ENCODE measurements at places on chromosomes 2 and 18. TPM values are rescaled to one million over a fixed set of nuclear protein-coding genes. Genes with fewer than 3 reads are reported as not detected.

- H3K4me3 ChIP-seq, result no peak overlapping the region
- no peaks in the 10 kb centered on the region for H3K27me3 ChIP-seq
- H3K4me1 ChIP-seq, result no peaks in the 10 kb centered on the region
- no peaks in the 10 kb centered on the region for H3K36me3 ChIP-seq
- DNase-seq, result no peak
Measured at GRCh38 chr2:104547221-104547620, 306.7 kb upstream of the POU3F3 start.

Gene MAP3K19
- total RNA-seq, result not detected

Gene MAPRE2
- 9.3 TPM for total RNA-seq

GRCh38 chr18:7635948-7636347 lies 68.8 kb downstream of the PTPRM start:
- H3K27me3 ChIP-seq, result no peaks in the 10 kb centered on the region
- H3K36me3 ChIP-seq, result no peaks in the 10 kb centered on the region
- H3K4me3 ChIP-seq, result no peak overlapping the region
- H3K27ac ChIP-seq, result no peak overlapping the region
- no peak for DNase-seq
- H3K4me1 ChIP-seq, result peaks cover 45% of the 10 kb centered on the region

GRCh38 chr2:218397820-218398436 lies 1.7 kb upstream of the CTDSP1 start:
- no peaks in the 10 kb centered on the region for H3K36me3 ChIP-seq
- H3K4me1 ChIP-seq, result peaks cover 15% of the 10 kb centered on the region
- peak overlapping the region; percentile 77 for H3K4me3 ChIP-seq
- H3K27ac ChIP-seq, result peak overlapping the region; percentile 98
- H3K27me3 ChIP-seq, result no peaks in the 10 kb centered on the region
- peak; percentile 90 for DNase-seq

DNA sequence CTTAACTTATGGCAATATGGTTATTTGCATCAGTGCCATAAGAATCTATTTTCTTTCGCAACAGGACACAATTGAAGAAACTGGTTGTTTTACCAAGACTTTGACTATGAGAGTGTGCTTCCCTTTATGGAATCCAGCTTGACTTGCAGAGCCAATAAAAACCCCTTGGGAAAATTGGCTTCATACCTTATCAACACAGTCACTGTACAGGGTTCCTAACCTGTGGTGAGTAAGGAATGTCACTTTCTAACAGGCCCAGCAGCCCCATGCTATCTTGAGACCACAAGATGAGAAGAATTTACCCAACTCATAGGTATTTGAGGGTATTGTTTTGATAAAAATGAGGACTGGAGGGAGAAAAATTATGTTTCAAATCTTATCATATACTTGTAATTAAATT lies 418.5 kb upstream of the MAP2 start:
- no peak overlapping the region for H3K27ac ChIP-seq
- H3K4me3 ChIP-seq, result no peak overlapping the region
- H3K4me1 ChIP-seq, result peaks cover 9% of the 10 kb centered on the region
- DNase-seq, result no peak

Gene DSEL
- 0.18 TPM for total RNA-seq

Gene SPC25
- total RNA-seq, result 32.6 TPM

GRCh38 chr2:234249873-234250272 lies 199.4 kb downstream of the SPP2 start:
- DNase-seq, result no peak
- no peaks in the 10 kb centered on the region for H3K27me3 ChIP-seq
- H3K27ac ChIP-seq, result peak overlapping the region; percentile 53
- H3K4me1 ChIP-seq, result peaks cover 29% of the 10 kb centered on the region
- no peaks in the 10 kb centered on the region for H3K36me3 ChIP-seq

DNA sequence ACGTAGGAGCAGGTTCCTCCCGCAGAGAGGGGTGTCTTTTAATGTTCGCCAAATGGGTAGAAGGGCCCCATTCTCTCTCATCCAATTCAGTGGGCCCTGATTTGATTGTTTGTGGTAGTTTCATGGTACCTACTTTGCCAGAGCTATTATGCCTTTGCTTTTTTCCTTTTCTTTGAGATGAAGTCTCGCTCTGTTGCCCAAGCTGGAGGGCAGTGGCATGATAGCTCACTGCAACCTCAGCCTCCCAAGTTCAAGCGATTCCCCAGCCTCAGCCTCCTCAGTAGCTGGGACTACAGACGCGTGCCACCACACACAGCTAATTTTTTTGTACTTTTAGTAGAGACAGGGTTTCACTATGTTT lies 59.7 kb downstream of the DDX1 start:
- H3K4me1 ChIP-seq, result no peaks in the 10 kb centered on the region
- no peak overlapping the region for H3K4me3 ChIP-seq
- H3K27me3 ChIP-seq, result no peaks in the 10 kb centered on the region
- no peak overlapping the region for H3K27ac ChIP-seq

DNA sequence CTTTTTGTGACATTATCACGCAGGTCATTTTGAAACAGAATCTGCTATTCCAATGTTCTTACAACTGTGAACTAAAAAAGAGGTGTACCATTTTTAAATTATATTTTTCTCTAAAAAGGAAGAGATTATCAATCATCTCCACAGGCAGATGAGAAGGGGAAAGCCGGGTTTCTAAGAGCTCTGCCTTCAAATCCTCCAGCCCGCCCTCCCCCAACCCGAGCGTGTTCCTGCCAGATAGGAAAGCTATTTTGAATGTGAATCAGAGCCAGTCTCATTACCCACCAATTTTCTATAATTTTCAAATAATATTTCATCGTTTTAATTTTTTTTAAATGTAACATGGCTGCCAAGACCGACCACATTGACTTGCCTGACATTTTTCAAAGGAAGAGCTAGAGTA lies 65.9 kb downstream of the KCNF1 start:
- no peak overlapping the region for H3K4me3 ChIP-seq
- H3K27ac ChIP-seq, result no peak overlapping the region
- no peak for DNase-seq
- H3K36me3 ChIP-seq, result no peaks in the 10 kb centered on the region
- no peaks in the 10 kb centered on the region for H3K4me1 ChIP-seq
- no peaks in the 10 kb centered on the region for H3K27me3 ChIP-seq

DNA sequence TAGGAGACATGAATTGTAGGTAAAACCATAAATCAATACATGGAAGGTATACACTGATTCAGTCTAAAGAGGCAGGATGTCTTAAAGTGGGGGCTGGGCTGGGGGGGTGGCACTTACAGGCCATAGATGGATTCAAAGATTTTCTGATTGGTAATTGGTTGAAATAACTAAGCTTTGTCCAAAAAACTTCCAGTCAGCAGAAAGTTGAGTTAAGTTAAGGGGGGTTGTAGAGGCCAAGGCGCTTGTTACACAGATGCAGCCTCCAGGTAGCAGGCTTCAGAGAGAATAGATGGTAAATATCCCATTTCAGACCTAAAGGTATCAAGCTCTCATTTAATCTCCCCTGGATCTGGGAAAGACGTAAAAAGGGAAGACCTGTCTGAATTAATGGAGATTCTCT lies 233.6 kb upstream of the NRXN1 start:
- no peak for DNase-seq
- no peaks in the 10 kb centered on the region for H3K36me3 ChIP-seq
- H3K27me3 ChIP-seq, result no peaks in the 10 kb centered on the region
- no peaks in the 10 kb centered on the region for H3K4me1 ChIP-seq

- H3K4me1 ChIP-seq, result no peaks in the 10 kb centered on the region
- no peak overlapping the region for H3K27ac ChIP-seq
- no peaks in the 10 kb centered on the region for H3K27me3 ChIP-seq
- H3K36me3 ChIP-seq, result no peaks in the 10 kb centered on the region
- no peak for DNase-seq
Measured at GRCh38 chr2:94763318-94763717, 107.9 kb upstream of the TEKT4 start.

DNA sequence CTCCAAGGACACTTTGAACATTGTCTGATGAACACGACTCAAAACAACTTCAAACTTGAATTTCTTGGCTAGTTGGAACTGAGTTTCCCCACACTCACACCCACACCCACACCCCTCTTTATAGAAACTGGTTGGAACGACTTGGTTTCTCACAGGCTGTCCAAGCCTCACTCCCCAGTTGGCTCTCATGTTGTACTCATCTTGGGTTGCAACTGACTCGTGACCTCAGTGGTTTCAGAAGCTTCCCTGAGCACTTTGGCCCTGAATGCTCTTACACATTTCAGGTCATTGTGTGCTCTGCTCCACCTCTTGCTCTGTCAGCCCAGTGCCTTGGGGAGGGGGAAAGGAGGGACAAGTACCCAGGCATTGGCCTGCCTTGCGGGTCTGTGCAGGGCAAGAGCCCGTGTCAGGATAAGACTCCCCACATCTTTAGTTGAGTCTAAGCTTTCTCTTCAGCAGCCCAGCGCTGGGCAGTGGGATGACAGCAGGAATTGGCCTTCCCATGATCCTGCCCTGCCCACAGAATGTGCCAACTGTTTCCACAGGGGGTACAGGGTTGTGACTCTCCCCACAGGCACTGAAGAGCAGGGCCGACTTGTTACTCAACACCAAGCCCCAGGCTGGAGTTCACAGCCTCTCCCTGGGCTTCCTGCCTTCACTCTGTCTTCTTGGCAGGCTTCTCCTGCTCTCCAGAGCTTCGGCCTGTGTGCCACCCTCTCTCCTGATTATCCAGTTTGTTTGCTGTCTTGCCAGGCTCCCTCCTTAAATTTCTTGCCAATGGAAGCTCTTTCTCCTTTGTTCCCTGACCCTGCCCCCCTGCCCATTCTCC lies 104.6 kb downstream of the RTN4 start:
- no peaks in the 10 kb centered on the region for H3K27me3 ChIP-seq
- H3K27ac ChIP-seq, result peak overlapping the region; percentile 41
- H3K4me1 ChIP-seq, result no peaks in the 10 kb centered on the region
- H3K36me3 ChIP-seq, result no peaks in the 10 kb centered on the region
- H3K4me3 ChIP-seq, result no peak overlapping the region

DNA sequence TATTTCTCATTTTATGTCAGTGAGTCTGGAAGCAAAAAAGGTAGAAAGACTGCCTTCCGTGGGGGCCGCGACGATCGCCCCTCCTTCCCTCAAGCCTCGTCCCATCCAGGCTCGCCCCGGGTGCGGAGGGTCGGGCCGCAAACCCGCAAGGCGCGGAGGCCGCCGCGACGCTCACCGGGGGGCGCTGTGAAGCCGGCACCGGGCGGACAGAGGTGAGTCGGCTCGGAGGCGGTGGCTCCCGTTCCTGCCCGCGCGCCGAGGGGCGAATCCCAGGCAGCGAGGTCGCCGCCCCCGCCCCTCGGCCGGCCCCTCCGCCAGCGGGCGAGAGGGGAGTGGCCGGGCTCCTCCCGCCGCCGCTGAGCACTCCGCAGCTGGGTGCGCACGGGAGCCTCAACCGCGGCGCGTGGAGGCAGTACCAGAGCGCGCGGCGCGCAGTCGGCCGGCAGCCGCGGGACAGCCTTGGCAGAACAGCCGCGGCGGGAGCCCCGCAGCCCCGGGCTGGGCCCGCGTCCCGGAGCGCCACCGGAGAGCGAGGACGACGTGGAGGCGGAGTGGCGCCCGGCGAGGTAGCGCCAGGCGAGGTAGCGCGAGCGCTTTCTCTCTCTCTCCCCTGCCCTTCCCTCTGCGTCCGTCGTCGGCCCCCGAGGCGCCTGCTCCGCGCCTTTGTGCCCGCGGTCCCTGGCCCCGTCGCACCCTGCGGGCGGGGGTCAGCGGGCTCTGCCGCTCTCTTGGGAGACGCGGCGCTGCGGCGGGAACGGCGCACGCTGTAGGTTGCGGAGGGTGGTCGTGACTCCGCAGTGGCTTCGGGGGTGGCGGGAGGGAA lies at the start of gene MYO1B:
Gene MYO1B (plus strand): TSS at position 359 of the 823 bp plus-strand sequence. CDS start 31,492 bp downstream, outside the sequence.
- peak within 1 kb of the TSS; percentile 86 for H3K27ac ChIP-seq
- H3K4me1 ChIP-seq, result peaks cover 29% of the 10 kb centered on the region
- no peaks in the 10 kb centered on the region for H3K36me3 ChIP-seq
- peak; percentile 89 for DNase-seq
- H3K4me3 ChIP-seq, result peak within 1 kb of the TSS; percentile 85

Gene AGXT
- total RNA-seq, result 0.39 TPM

Gene DUSP19
- 3.6 TPM for total RNA-seq

- no peak overlapping the region for H3K27ac ChIP-seq
Measured at GRCh38 chr2:192157776-192158175, 37.0 kb downstream of the TMEFF2 start.

GRCh38 chr2:195594248-195594647 lies 62.8 kb upstream of the SLC39A10 start:
- no peaks in the 10 kb centered on the region for H3K27me3 ChIP-seq
- no peak overlapping the region for H3K27ac ChIP-seq
- no peak for DNase-seq
- no peaks in the 10 kb centered on the region for H3K36me3 ChIP-seq
- peaks cover 19% of the 10 kb centered on the region for H3K4me1 ChIP-seq

DNA sequence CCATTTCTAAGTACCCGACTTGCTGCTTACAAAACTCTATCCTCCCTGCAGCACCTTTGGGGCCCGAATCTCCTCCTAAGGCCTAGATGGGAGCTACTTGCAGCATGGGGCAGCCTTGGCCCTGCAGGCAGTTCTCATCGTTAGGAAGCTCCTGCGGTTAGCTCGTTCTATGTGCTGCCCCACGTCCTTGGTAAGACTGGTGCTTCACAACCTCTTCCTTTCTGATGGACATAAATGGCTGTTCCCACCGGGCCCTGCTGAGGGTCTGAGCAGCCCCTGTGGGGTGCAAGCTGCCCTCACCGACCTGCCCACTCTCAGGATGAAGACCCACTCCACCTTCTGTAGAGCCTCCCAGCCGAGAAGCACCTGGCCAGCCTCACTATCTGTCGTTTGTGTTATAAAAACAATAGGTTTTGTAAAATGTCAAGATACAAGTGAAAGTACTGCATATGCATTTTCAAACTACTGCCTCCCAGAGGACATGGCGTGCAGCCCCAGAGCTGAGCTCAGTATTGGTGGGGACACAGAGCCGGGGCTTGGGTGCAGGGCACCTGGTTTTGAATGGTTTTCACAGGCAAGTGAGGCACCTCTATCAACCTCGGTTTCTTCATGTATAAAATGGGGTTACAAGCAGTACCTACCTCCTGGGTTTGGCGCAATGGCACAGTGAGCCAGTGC lies 19.4 kb downstream of the OTOF start:
- no peaks in the 10 kb centered on the region for H3K27me3 ChIP-seq
- peaks cover 65% of the 10 kb centered on the region for H3K4me1 ChIP-seq
- peak; percentile 26 for DNase-seq
- H3K4me3 ChIP-seq, result no peak overlapping the region
